ENCODE measurements at places on chromosomes 16 and 17.

DNA sequence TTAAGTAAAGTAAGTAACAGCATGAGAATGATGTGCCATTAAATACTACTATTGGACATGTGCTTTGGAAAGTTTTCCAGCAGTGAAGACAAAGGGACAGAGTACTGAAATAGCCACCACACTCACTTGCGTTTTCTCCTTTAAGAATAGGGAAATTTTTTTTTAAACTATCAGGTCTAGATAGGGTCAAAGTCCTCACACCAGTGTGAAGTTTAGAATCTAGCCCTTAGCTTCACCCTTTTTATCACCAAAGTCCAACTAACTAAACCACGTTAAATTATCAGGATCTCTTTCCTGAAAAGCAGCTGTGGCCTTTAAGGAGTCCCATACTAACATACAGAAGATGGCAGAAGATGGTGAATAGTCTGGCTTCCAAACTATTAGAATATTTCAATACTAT, 180.9 kb downstream of the ZNF18 start:
- no peak for DNase-seq

DNA sequence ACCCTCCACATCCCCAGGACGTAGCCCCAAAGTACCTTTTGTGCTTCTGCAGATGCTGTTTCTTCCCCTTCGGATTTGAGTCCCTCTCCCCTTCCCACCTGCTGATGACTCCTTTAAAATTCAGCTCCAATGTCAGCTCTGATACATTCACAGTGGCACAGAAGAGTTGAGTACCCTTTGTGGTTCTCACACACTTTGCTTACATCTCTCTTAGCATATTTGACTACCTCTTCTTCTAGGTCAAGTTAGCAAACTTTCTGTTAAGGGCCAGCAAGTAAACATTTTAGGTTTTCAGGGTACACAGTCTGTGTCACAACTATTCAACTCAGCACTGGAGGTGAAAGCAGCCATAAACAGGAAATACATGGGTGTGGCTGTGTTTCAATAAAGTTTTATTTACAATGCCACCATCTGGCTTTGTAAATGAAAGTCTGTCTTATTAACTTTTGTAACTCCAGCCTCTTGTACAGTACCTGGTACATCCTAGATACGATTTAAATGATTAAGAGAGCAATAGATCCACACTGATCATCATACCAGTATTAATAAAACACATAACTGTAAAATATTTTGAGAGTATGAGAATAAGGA, 161.7 kb downstream of the SOX9 start:
- DNase-seq: no peak

GRCh38 chr16:6884002-6884401, 448.6 kb upstream of the RBFOX1 start:
- DNase-seq: no peak

DNA sequence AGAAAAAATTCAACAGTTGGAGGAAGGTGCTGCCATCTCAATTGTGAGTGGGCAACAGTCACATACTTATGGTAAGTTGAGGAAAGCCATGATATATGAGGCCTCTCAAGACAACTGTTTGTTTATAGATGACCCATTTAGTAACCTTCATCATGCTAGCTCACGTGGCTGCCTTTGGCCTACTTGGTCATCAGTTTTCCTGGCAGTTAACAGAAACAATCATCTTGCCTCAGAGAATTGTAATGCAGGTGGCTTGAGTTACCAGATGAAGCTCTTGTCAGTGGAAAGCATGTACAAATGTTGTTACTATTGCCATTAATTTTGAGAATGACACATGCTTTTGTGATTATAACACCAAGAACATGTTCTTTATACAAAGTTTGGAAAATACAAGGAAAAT, 14.7 kb downstream of the TPPP3 start:
- no peak for DNase-seq

GRCh38 chr16:52816993-52817392, 235.7 kb downstream of the CHD9NB start:
- DNase-seq: no peak

DNA sequence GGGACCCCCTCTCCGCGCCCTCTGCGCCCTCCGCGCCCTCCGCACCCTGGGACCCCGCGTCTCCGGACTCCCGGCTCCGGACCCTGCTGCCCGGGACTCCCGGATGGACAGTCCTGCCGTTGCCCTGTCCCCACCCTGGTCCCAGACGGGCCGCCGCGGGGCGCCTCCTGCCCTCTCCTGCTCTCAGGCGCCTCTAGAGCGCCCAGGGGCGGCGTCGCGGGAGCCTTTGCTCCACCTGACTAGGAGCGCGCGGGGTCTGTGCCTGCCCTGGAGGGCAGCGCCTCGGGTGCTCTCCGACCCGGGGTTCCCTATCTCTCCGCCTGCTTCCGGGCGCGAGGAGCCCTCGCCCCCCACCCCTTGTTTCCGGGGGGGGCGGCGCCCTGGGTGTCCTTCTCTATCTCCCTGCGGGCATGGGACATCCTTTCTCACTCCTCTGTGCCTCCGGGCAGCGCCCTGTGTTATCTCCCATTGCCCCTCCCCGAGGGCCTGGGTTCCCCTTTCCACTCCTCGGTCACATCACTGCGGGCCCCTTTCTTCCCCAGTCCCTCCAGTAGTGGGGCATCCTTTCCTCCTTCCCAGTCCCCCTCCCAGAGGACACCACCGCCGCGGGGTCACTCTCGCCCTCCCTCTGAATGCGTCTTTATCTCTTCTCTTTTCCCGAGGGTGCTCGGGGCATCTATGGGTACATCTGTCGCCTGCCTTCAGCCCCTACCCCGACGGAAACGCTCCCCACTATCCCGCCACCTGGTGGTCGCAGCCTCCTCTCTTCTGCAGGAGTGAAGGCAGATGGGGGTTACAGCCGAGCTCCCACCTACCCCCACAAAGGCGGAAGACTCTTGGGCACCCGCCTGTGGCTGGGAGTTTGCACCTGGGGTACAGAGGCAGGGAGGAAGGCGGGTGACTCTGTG, 875 bp downstream of the PRKCB start:
- no peak for DNase-seq

GRCh38 chr16:16197331-16197730, 26.0 kb downstream of the ABCC6 start:
- no peak for DNase-seq

DNA sequence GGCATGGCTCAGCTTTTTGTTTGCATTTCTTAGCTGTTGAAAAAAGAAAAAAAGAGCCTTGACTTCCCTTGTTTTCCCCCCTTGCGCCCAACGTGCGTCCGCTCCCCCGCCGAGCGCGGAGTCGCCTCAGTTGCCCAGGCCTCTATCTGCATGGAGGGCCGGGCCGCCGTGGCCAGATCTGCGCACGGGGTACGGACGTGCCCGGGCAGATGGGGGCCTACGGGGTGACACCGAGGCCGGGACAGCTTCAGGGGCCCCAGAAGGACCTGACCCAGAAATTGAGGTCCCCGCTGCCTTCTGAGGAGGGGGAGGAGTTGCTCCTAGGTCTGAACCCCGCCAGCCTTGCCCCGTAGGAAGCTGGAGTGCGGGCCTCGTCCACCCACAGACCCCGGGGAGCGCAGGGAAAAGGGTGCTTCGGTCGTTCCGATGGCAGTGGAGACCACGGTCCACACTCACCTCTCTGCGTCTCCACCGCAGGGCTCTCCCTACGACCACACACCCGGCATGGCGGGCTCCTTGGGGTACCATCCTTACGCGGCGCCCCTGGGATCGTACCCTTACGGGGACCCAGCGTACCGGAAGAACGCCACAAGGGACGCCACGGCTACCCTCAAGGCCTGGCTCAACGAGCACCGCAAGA, 1.5 kb downstream of the IRX5 start:
- no peak for DNase-seq

GRCh38 chr16:77977339-77977738, 45.0 kb upstream of the CLEC3A start:
- DNase-seq: no peak

GRCh38 chr17:12735517-12735916, 53.8 kb upstream of the ARHGAP44 start:
- no peak for DNase-seq

GRCh38 chr17:58387834-58388233, 29.5 kb downstream of the RNF43 start:
- DNase-seq: peak; percentile 8

- DNase-seq: no peak
Observed at GRCh38 chr16:69562813-69563212, 3.0 kb upstream of the NFAT5 start.

DNA sequence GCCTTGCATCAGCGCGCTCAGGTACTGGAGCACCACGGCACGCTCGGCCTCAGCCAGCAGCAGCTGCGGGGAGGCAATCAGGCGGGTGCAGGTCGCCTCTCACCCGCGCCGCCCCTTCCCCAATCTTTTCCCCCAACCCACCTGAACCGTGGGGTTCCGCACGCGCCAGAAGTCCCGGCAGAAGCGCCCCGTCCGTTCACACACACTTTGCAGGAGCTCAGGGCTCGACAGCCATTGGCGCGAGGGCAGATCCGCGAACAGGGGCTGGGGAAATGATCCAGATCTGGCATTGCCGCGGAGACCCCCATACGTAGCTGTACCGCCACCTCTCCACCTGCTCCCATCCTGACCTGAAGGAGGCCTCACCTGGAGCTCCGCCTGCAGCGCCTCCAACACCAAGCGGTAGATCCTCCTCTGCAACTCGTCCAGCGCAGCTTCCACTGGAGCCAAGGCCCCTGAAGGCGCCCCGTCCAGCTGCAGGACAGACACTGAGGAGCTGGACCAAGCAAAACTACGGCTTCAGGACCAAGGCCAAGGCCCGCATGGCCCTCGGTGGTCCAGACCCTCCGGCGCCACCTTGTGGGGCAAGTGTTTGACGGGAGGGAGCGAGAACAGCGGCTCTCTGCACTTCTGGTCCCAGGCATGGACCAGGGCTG, 1.4 kb upstream of the MATCAP1 start:
- DNase-seq: peak; percentile 84

DNA sequence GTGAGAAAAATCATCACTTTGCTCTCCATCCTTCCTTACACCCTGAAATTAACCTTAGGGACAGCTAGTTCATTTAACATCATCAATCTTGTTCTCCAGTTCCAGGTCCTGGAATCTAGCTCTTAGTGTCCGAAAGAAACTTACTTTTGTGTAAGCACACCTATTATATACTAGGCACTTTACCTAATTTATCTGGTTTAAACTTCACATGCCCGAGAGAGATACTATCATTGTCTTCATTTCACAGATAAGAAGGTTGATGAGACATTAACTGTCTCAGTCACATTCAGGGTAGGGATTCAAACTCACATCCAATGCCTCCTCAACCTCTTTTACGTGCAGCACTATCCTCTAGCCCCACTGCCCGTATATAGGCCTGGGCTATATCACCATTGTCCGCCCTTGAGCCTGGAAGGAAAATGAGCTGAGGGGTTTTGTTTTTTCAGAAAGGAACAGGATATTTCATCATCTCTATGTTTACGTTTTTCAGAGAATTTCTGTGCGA, 501 bp upstream of the AP2B1 start:
- no peak for DNase-seq

DNA sequence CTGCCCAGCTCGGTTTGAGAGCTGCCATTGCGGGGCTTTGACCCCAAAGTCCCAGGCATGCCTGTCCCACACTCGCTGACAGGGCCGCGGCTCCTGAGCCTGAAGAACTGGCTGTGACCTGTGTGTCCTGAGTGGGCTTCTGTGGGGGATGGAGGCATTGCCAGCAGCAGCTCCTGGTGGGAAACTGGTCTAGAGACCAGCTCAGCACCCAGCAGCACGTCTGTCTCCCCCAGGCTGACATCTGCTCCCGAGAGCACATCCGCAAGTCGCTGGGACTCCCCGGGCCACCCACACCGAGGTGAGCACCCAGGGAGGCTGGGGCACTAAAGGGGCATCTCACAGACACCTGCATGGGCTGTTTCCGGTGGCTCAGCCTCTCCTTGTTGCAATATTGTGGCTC, 13.4 kb downstream of the ENDOV start:
- no peak for DNase-seq

- peak; percentile 51 for DNase-seq
Observed at GRCh38 chr17:7650509-7651096, at the start of gene ATP1B2. Gene ATP1B2, plus strand, starts transcription at chr17:7650926. Its CDS starts 593 bp downstream, at chr17:7651519.

GRCh38 chr17:57342963-57343589, 86.8 kb downstream of the MSI2 start:
- DNase-seq: no peak

DNA sequence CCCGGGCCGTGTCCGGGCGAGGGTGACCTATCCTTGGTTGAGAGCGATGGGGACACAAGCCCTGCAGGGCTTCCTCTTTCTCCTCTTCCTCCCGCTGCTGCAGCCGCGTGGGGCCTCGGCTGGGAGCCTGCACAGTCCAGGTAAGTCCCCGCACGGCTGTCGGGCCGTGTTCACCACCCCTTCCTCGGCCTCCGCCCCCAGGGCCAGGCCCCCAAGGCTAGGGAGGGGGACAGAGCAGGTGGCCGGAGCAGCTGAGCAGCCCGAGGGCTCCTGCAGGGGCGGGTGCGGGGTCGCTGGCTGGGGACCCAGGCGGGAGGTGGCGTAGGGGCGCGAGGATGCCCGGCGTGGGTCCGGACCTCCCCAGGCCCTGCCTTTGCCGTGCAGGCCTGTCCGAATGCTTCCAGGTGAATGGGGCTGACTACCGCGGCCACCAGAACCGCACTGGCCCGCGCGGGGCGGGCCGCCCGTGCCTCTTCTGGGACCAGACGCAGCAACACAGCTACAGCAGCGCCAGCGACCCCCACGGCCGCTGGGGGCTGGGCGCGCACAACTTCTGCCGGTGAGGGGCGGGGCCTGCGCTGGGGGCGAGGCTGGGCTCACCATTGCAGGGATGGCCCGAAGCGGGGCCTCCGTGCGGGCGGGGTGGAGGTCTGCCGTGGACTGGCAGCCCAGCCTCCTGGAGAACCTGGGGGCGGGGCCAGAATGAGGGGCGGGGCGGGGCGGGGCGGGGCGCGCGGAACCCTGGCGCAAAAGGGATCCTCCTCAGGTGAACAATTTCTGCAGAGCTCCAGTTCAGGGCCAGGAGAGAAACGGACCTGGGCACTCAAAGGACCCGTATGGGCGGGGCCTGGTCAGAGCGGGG, 631 bp downstream of the KREMEN2 start:
- DNase-seq: peak; percentile 64

DNA sequence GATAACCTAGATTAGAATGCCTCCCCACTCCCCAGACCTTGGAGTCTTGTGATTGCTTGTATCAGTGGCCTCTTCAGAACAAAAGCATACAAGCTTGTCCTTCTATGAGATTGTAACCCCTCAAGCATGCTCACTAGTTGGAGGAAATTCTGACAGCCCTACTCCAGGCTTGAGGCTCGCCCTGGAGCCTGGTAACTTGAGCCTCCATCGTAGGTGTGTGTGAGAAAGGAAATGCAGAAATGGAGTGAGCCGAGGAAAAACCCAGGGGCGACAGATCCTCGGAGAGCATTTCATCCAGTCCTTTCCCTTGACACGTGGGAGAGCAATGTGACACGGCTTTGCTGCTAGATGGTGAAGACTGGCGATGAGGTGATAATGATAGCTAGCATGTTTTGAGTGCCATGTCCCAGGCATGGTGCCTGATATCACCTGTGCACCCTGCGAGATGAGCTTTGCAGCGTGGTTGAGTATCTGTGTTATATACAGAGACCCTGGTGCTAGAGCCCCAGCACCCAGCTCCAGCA, 31.2 kb downstream of the GNAO1 start:
- no peak for DNase-seq

DNA sequence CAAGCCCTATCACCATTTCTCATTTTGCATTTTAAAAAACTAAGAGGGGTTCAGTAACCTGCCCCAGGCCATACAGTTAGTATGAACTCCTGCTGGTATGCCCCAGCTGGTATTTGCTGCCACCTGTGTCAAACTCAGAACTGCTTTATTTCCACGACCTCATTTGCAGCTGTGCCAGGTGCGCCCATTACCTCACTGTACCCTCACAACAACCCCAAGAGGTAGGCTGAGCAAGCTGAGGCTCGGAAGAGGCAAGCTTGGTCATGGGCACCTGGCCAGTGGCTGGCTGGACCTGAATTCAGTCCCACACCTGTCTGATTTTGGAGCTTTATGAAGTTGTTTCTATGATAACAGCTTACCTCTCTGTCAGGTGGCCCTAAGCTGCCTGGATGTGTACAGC, 7.6 kb downstream of the EPN2 start:
- no peak for DNase-seq

GRCh38 chr17:80666867-80667266, 122.2 kb downstream of the RPTOR start:
- no peak for DNase-seq
